ENCODE measurements at places on chromosomes 5 and 9. TPM values are rescaled to one million over a fixed set of nuclear protein-coding genes. Genes with fewer than 3 reads are reported as not detected.
A peak's percentile ranks its signal among the peaks of the same experiment; 100 is the strongest.

GRCh38 chr5:57304931-57305330 is 131.1 kb downstream of the GPBP1 start:
- no peaks in the 10 kb centered on the region for H3K27me3 ChIP-seq
- H3K27ac ChIP-seq, result no peak overlapping the region
- no peaks in the 10 kb centered on the region for H3K36me3 ChIP-seq

- no peaks in the 10 kb centered on the region for H3K36me3 ChIP-seq
- no peaks in the 10 kb centered on the region for H3K27me3 ChIP-seq
- DNase-seq, result no peak
- H3K4me3 ChIP-seq, result no peak overlapping the region
Measured at GRCh38 chr9:109346904-109347303, 26.0 kb upstream of the EPB41L4B start.

- H3K27ac ChIP-seq, result no peak overlapping the region
- no peaks in the 10 kb centered on the region for H3K27me3 ChIP-seq
- no peak overlapping the region for H3K4me3 ChIP-seq
- peaks cover 50% of the 10 kb centered on the region for H3K4me1 ChIP-seq
- DNase-seq, result no peak
Measured at GRCh38 chr9:131409458-131409992, 15.6 kb downstream of the PRRC2B start.

GRCh38 chr5:167951116-167951515 is 340.3 kb upstream of the WWC1 start:
- no peaks in the 10 kb centered on the region for H3K27me3 ChIP-seq
- no peak overlapping the region for H3K4me3 ChIP-seq
- H3K36me3 ChIP-seq, result no peaks in the 10 kb centered on the region
- peaks cover 11% of the 10 kb centered on the region for H3K4me1 ChIP-seq
- no peak overlapping the region for H3K27ac ChIP-seq
- DNase-seq, result no peak

- no peaks in the 10 kb centered on the region for H3K36me3 ChIP-seq
- H3K27me3 ChIP-seq, result no peaks in the 10 kb centered on the region
- H3K4me3 ChIP-seq, result no peak overlapping the region
- no peaks in the 10 kb centered on the region for H3K4me1 ChIP-seq
- H3K27ac ChIP-seq, result no peak overlapping the region
Measured at GRCh38 chr9:20358207-20358606, 264.1 kb downstream of the MLLT3 start.

GRCh38 chr9:94827584-94828304 is 101.2 kb downstream of the AOPEP start:
- DNase-seq, result no peak
- no peaks in the 10 kb centered on the region for H3K27me3 ChIP-seq
- no peaks in the 10 kb centered on the region for H3K36me3 ChIP-seq
- no peak overlapping the region for H3K4me3 ChIP-seq
- H3K27ac ChIP-seq, result peak overlapping the region; percentile 70

- H3K4me3 ChIP-seq, result no peak overlapping the region
- H3K27me3 ChIP-seq, result no peaks in the 10 kb centered on the region
- no peak for DNase-seq
- H3K27ac ChIP-seq, result no peak overlapping the region
Measured at GRCh38 chr9:120567081-120567480, 12.9 kb downstream of the CDK5RAP2 start.

ISCA1 gene
- total RNA-seq, result 22.5 TPM

MAMDC4 gene
- total RNA-seq, result 31.4 TPM

DNA sequence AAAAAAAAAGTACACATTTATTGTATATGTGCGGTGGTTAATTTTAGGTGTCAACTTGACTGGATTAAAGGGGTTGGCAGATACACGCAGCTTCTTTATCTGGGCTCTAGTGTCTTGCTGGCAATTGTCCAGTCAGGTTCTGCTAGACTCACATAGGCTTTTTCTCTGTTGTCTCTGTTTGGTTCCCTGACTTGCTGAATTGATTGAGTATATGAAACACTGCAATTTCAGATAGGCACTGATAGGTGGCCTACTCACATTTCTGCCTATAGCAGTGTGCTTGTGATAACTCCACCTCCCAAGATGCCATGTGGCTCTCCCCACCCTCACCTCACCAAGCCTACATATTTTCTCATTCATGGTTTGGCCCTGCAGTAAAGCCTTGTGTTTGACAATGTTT is 52.5 kb downstream of the AOPEP start:
- H3K36me3 ChIP-seq, result no peaks in the 10 kb centered on the region
- no peak overlapping the region for H3K4me3 ChIP-seq
- H3K4me1 ChIP-seq, result peaks cover 3% of the 10 kb centered on the region
- H3K27ac ChIP-seq, result no peak overlapping the region
- no peaks in the 10 kb centered on the region for H3K27me3 ChIP-seq

DNA sequence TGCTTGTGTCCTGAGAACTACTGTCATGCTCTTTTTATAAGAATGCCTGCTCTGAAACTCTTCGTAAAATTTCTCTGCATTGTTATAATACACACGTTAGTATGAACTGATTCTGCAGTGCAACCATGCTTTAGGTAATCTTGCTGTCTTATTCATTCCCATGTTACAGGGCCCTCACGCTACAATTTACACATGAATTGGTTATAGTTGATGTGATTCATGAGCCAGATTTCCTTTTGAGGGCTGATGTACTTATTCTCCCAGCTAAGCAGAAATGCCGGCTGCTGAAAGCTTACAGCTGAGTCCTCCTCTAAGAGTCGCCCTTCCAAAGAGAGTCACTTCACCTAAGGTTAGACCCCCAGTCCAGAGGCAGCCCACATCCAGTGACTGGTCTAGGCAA is 233.5 kb upstream of the PCSK5 start:
- DNase-seq, result no peak
- no peaks in the 10 kb centered on the region for H3K36me3 ChIP-seq
- H3K4me1 ChIP-seq, result no peaks in the 10 kb centered on the region
- H3K4me3 ChIP-seq, result no peak overlapping the region
- no peak overlapping the region for H3K27ac ChIP-seq

DNA sequence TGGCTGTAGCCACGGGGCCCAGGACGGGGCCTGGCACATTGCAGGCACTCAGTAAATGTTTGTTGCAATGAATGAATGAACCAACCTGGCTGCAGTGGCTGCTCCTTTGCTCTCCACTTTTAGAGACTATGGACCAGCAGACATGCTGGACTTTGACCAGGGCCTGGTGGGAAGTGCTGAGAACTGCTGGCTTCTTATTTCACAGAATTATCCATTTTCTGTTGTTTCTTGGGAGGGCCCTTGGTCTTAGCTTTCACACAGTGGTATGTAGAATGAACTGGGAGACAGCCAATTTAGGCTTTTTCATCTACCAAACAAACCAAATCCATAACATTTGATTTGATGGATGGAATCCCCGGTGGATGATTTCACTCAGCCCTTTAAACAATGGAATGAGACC is 78.0 kb upstream of the LHFPL2 start:
- no peaks in the 10 kb centered on the region for H3K27me3 ChIP-seq
- no peaks in the 10 kb centered on the region for H3K4me1 ChIP-seq
- H3K36me3 ChIP-seq, result no peaks in the 10 kb centered on the region
- no peak for DNase-seq
- H3K27ac ChIP-seq, result no peak overlapping the region
- no peak overlapping the region for H3K4me3 ChIP-seq

DNA sequence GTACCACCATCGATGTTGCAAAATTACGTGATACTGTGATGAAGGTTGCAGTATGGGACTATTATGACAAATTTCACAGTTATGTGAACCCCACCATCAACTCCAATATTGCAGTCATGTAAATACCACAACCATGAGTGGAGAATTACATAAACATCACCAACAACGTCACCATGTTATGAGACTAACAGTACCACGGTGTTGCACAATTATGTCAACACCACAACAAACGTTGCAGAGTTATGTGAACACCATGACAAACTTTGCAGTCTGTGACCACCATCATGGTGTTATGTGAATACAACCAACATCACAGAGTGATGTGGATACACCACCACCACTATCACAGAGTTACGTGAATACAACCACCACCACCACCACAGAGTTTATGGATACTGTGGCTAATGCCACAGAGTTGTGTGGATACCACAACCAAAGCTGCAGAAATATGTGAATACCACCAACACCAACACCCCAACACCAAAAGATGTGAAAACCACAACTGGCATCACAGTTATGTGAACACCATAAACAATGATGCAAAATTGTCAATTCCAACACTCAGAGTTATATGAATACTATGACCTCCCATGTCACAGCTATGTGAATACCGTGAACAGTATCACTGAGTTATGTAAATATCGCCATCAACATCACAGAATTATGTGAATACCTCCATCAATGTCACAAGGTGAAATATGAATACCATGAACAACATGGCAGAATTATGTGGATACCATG is 62.4 kb downstream of the SHC3 start:
- H3K4me3 ChIP-seq, result no peak overlapping the region
- no peaks in the 10 kb centered on the region for H3K36me3 ChIP-seq
- no peak for DNase-seq
- no peaks in the 10 kb centered on the region for H3K4me1 ChIP-seq
- H3K27ac ChIP-seq, result no peak overlapping the region

GRCh38 chr5:111513131-111513520 is 791 bp upstream of the STARD4 start:
- H3K27me3 ChIP-seq, result no peaks in the 10 kb centered on the region
- H3K27ac ChIP-seq, result no peak overlapping the region
- no peaks in the 10 kb centered on the region for H3K4me1 ChIP-seq
- H3K4me3 ChIP-seq, result peak overlapping the region; percentile 82
- H3K36me3 ChIP-seq, result no peaks in the 10 kb centered on the region
- no peak for DNase-seq

TMEM232 gene
- total RNA-seq, result 2.4 TPM

GRCh38 chr5:171614971-171615653 is 170.5 kb upstream of the SMIM23 start:
- H3K36me3 ChIP-seq, result no peaks in the 10 kb centered on the region
- H3K4me1 ChIP-seq, result no peaks in the 10 kb centered on the region
- no peaks in the 10 kb centered on the region for H3K27me3 ChIP-seq
- no peak overlapping the region for H3K27ac ChIP-seq
- no peak for DNase-seq

TLE1 gene
- 58.1 TPM for total RNA-seq

DNA sequence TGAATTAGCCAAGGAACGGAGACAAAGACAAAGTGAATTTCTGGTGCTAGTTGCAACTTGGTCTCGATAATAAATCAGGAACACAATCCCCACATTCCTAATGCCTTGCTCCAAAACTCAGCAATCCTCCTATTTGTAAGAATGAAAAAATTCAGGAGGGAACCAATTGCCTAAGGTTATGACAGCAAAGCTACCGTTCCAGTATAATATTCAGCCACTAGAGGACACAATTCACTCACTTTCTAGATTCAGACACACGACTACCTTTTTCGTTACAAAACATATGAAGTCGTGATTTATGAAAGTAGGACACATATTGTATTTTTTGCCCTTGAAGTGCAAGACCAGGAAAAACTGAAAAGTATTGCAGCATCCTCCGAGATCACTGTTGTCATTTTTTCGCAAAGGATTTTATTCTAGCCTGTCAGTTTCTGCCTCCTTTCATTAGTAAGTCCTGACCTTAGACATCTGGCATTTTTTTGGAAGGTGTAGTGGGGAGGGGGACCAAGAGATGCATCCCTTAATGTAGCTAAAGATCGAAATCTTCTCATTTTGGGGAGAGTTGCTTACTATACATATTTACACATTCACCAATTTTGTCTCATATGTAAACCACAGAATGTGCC is 133.1 kb downstream of the DOCK8 start:
- no peaks in the 10 kb centered on the region for H3K27me3 ChIP-seq
- no peaks in the 10 kb centered on the region for H3K36me3 ChIP-seq
- H3K27ac ChIP-seq, result no peak overlapping the region
- no peak overlapping the region for H3K4me3 ChIP-seq
- H3K4me1 ChIP-seq, result peaks cover 4% of the 10 kb centered on the region

DNA sequence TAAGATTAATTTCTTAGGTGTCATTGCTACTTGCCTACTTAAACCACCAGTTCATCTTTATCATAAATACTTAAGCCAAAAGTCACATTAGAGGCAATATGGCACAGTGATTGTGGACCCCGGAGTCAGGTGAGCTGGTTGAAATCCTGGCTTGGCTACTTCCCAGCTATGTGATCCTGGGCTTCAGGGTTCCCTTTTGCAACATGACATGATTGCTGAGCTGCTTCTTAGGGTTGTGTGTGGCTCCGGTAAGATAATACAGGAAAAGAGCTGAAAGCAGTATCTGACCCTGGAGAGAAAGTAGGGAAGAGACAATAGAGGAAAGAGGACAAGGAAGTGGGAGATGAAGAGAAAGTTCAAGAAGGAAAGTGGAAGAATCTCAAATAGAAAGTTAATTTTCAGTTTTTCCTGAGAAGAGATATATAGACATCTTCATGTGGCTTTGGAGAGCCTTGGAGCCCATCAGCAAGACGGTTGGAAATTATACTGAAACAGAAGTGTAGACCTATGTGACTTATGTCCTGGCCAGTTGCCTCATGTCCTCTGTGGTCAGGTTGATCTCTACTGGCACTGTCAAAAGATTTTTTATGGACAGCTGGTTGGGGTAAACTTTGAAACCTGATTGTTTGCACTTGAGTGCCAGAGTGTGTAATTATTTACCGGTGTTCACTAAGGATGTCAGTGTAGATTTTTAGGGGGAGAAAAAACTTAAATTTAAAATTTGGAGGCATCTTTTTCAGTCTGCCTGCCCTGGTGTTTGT is 93.2 kb downstream of the GHR start:
- no peak overlapping the region for H3K27ac ChIP-seq
- H3K36me3 ChIP-seq, result no peaks in the 10 kb centered on the region
- peaks cover 10% of the 10 kb centered on the region for H3K4me1 ChIP-seq
- H3K27me3 ChIP-seq, result no peaks in the 10 kb centered on the region
- no peak overlapping the region for H3K4me3 ChIP-seq

GRCh38 chr5:44927115-44927733 is 118.5 kb downstream of the MRPS30 start:
- H3K4me1 ChIP-seq, result no peaks in the 10 kb centered on the region
- no peaks in the 10 kb centered on the region for H3K36me3 ChIP-seq
- no peak overlapping the region for H3K4me3 ChIP-seq
- H3K27ac ChIP-seq, result no peak overlapping the region
- H3K27me3 ChIP-seq, result no peaks in the 10 kb centered on the region

GRCh38 chr9:86521322-86521721 is 167.1 kb upstream of the TUT7 start:
- no peaks in the 10 kb centered on the region for H3K4me1 ChIP-seq
- H3K27ac ChIP-seq, result no peak overlapping the region
- no peak overlapping the region for H3K4me3 ChIP-seq
- H3K27me3 ChIP-seq, result no peaks in the 10 kb centered on the region
- DNase-seq, result no peak
- H3K36me3 ChIP-seq, result no peaks in the 10 kb centered on the region

DNA sequence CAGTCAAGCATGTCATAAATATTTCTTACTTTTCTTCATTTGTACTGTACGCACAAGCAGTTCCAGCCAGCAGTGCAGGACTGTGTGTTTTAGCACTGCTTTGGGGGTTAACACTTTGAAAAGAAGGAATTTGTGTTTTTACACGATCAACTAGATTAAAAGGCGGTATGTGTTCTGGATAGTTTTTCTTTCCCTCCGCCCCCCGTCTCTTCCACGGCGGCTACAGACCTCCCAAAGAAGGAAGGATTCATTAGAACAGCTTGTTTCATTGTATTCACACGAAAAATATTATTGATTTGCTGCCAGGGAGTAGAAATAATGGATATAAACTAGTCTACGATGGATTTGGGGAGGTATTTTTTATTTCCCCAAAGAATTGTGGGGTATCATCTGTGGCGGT is 336.8 kb upstream of the RFX3 start:
- H3K4me1 ChIP-seq, result no peaks in the 10 kb centered on the region
- no peak overlapping the region for H3K27ac ChIP-seq
- no peak for DNase-seq
- H3K4me3 ChIP-seq, result no peak overlapping the region

All from ovary (tissue), 10 donors.